ENCODE measurements at places on chromosomes 2 and 18. TPM values are rescaled to one million over a fixed set of nuclear protein-coding genes. Genes with fewer than 3 reads are reported as not detected.

Gene MAPK4
- total RNA-seq: 2.5 TPM

Gene ERBB4
- total RNA-seq: 0.32 TPM

DNA sequence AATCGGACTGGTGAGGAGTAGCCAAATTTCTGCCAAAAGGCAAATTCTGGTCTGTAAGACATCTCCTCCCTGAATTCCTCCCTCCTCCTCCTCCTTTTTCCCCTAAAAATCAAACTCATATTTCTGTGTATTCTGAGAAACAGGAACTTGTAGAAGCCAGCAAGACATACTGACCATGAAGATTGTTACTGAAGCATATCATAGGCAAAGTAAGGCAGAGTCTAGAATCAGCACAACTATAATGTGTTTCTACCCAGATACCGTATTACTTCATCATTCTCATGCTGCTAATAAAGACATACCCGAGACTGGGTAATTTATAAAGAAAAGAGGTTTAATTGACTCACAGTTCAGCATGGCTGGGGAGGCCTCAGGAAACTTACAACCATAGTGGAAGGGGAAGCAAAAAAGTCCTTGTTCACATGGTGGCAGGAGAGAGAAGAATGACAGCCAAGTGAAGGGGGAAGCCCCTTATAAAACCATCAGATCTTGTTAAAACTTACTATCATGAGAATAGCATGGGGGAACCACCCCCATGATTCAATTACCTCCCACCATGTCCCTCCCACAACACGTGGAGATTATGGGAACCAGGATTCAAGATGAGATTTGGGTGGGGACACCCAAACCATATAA lies 24.9 kb upstream of the EPC2 start:
- no peak for DNase-seq

GRCh38 chr2:236579048-236579745 lies 9.6 kb downstream of the ACKR3 start:
- no peak for DNase-seq

DNA sequence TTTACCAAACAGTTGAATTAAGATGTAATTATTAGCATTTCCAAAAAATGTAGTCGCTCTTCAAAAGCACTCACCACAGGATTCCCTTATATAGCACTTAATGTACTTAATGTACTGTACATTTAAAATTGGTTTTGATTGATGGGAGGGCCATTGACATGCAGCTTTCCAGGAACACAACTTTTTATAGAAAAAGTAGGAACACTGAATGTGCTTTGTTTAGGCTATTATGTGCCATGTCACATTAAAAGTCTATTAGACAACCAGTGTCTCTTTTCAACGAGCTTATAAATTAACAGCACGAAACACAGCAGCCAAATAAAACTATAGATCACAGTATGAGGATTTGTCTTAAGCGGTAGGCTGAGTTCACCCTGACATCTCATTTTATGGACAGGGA lies 301.1 kb downstream of the PRKCE start:
- no peak for DNase-seq

DNA sequence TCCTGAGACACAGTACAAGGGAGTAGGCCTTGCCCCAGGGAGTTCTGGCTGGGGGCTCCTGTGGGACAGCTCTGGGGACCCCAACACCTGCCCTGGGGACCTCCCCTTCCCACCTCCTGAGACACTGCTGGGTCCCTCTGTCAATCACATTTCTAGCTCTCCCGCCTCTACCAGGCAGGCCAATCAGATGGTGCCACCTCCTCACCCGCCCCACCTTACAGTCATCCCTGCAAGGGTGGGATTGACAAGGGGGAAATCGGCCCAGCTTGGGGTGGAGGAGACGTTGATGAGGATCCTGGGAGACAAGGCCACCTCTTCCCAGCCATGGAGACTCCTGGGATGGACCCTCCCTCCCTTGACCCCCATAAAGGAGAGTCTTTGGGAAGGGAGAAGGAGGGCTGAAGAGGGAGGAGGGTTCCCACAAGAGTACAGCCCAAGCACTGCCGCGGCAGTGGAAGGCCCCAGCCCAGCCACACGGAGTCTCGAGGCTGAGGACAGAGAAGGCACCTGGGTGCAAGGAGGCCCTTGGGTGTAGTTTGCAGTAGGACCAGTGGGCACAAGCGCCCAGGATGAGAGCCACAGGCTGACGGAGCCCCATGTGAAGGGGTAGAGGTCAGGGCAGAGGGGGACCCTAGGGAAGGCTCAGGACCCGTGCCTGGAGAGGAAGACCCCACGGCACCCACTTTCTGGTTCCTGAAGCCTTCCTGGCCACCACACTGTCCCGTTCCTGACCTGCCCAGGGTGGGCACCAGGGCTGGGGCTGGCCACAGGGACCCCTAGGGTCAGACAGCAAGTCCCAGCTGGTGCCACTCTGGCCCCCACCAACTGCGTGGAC lies 109.9 kb upstream of the OTOS start:
- no peak for DNase-seq

DNA sequence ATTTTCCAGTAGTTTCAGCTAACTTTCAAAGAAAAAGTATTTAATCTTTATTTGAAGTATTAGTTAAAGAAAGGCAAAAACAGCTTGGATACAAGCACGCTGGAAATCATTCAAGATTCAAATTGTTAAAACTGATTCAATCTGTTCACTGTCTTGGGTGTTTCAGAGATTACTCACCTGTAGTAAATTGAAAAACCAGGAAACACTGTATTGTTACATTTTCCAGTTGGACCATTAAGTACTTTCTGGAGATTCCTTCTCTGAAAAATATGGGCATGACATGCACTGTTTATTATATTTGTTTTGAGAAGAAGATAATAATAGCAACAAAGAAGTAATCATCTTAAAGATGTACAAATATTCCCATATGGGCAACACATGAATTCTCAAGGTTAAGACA lies 196.1 kb downstream of the UBE2E3 start:
- no peak for DNase-seq

GRCh38 chr2:120819720-120820210 lies 84.1 kb downstream of the GLI2 start:
- no peak for DNase-seq

GRCh38 chr2:127618551-127619202 lies 27.3 kb upstream of the GPR17 start:
- DNase-seq: no peak

GRCh38 chr2:78202986-78203670 lies 681.0 kb upstream of the LRRTM4 start:
- no peak for DNase-seq

GRCh38 chr18:75492852-75493251 lies 65.3 kb upstream of the SMIM21 start:
- DNase-seq: no peak

GRCh38 chr2:32715391-32715841 lies 87.6 kb downstream of the TTC27 start:
- DNase-seq: no peak

DNA sequence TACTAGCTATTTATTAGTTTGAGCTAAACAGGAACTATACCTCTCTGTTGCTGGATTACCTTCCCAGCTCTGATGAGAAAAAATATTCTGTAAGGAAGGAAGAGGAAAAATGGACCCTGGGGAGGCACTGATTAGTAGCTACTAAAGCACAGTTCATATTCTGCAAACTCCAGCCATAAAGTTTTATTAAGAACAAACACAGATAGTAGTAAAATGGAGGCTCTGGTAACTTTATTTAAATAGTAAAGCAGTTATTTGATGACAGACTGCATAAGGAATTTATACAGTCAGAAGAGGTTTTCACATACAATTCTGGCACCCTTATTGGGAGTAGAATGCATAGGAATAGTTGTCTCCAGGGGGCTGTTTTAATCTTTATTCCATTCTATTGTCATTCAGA lies 84.1 kb downstream of the XIRP2 start:
- DNase-seq: no peak
